IPS-NIHi11 (cell line): ENCODE measurements at places on chromosomes 5 and 9.

DNA sequence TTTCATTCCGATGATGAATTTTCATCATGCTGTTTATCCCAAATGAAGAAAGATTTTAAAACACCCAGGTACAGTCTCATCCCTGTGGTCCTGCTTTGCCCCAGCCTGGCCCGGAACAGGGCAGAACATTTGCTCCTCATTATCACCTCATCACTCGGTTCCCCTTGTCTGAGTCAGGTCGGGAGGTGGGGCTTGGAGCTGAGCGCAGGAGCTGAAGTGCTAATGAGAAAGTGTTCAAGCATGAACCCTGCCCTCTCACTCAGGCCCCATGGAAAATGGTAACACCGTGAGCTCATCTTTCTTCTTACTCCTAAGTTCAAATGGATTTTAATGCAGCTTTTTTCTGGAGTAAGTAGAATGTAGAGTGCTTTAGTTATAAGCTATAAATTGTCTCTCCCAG lies 466.2 kb downstream of the KDM4C start:
- no peak for DNase-seq

DNA sequence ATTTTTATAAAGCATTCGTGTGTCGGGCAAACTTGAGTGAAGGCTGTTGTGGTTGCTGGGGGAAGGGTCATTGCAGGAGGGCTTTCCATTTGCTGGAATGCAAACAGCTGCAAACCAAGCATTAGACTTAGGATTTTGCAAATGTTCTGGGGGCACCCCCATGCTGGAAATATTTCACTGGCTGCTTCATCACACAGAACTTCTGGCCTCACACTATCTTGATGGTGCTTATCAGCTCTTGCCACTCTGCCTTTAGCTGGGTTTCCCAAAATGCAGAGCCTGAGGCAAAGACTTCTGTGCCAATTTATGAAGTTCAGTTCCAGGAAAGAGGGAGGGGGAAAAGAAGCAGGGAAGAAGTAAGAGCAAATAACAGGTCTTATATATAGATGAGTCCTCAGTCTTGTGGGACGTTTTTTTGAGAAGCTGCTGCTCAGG lies 8.6 kb upstream of the COL15A1 start:
- no peak for DNase-seq

DNA sequence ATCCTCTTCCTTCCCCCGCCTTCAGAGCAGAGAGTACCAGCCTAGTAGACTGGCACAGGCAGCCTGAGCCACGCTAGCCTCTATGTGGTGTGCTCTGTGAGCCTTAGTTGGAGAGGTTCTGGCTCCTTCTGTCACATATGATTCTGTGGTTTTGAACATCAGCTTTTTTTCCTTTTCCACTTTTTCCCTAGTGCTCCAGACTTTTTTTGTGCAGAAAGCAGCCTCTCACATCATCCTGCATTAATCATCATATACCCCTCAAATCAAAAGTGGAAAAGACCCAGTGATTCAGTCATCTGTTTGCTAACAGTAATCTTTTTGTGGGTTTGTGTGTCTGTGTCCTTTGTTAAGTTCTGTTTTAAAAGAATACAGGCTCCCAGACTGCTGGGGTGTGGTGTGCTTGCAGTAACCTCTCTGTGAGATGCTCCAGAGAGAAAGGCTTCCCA lies 663.9 kb upstream of the RGMB start:
- DNase-seq = no peak

- no peak for DNase-seq
Observed at GRCh38 chr5:32003981-32004380, 170.1 kb downstream of the GOLPH3 start.

DNA sequence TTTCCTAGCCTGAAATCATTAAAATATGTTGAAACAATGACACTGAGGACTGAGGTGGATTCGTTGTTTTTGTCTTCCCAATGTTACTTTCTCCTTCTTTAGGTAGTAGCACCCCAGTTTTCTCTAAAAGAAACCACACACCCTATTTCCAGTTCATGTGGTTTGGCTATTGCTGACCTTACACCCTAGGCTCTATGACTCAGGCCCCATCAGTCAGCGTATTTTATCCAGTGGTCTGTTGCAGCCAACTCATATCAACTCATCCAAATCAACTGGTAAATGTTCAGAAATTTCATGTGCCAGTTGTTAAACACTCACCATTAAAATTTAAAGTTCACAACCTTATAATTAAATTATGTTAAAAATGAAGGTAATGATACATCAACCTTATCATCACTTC lies 44.6 kb upstream of the NFIB start:
- DNase-seq = no peak

DNA sequence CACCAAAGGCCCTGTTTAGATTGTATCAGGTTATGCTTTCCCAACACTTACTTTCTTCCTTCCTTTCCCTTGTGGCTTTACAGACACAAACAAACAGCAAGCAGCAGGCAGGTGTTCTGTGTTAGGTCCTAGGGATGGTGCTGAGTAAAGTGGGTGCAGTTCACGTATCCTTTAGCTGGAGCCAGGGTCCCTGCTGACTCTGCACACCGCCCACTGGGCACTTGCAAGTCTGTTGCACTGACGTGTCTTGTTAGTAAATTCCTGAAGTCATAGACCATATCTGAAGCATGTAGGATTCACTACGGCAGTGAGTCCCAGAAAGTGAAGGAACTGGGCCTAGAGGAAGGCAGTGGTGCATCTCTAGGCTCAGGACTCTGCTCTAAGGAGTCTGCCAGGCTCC lies 96.5 kb downstream of the DAPK1 start:
- no peak for DNase-seq

GRCh38 chr5:141094481-141095262 lies at the start of gene PCDHB2:
PCDHB2 (plus strand) TSS chr5:141094615; CDS start chr5:141094791, 176 bp downstream.
- peak; percentile 67 for DNase-seq

GRCh38 chr9:124212381-124213050 lies 45.2 kb upstream of the NEK6 start:
- DNase-seq = no peak

- DNase-seq = no peak
Observed at GRCh38 chr9:103361906-103362305, 366.8 kb downstream of the CYLC2 start.

- peak; percentile 34 for DNase-seq
Observed at GRCh38 chr9:114677418-114677817, 4.6 kb downstream of the TEX48 start.
